Adrenal gland (tissue), 19 donors: ENCODE measurements at places on chromosomes 4 and X. TPM values are rescaled to one million over a fixed set of nuclear protein-coding genes. Genes with fewer than 3 reads are reported as not detected.

The CYLC1 gene
- total RNA-seq = not detected

The VSIG4 gene
- 140 TPM for total RNA-seq

The BTC gene
- 1.5 TPM for total RNA-seq

The NXT2 gene
- 4.1 TPM for total RNA-seq

The NDST4 gene
- not detected for total RNA-seq

The MRFAP1L1 gene
- 59.2 TPM for total RNA-seq

The RTL3 gene
- total RNA-seq = not detected

The HNRNPD gene
- total RNA-seq = 64.3 TPM

The IL13RA2 gene
- 0.47 TPM for total RNA-seq

The ADH4 gene
- total RNA-seq = 0.31 TPM

The LDOC1 gene
- total RNA-seq = 8.3 TPM

The MXRA5 gene
- total RNA-seq = 6.3 TPM

The TDO2 gene
- total RNA-seq = 0.56 TPM

The CDS1 gene
- 5.3 TPM for total RNA-seq

The DGAT2L6 gene
- total RNA-seq = not detected

The SNCA gene
- 2.7 TPM for total RNA-seq

The ANXA10 gene
- not detected for total RNA-seq

The ZBED1 gene
- total RNA-seq = 66.7 TPM

The HAND2 gene
- 0.43 TPM for total RNA-seq

The CAMK2D gene
- 52.5 TPM for total RNA-seq

The SHROOM3 gene
- total RNA-seq = 8.9 TPM

The ODAM gene
- total RNA-seq = 1.9 TPM

The SH2D1A gene
- total RNA-seq = 0.40 TPM

The CORIN gene
- 0.84 TPM for total RNA-seq

The SLC9B1 gene
- total RNA-seq = 1.5 TPM

The ODAPH gene
- total RNA-seq = not detected

The LANCL3 gene
- total RNA-seq = 0.25 TPM

The CXCL6 gene
- not detected for total RNA-seq

The GPM6B gene
- total RNA-seq = 4.0 TPM

The GRIA3 gene
- 51.9 TPM for total RNA-seq

The MAD2L1 gene
- total RNA-seq = 1.5 TPM

The PDK3 gene
- 9.4 TPM for total RNA-seq

The CEP44 gene
- 19.2 TPM for total RNA-seq

The ESX1 gene
- total RNA-seq = not detected

The MAEA gene
- total RNA-seq = 50.2 TPM

The SMIM31 gene
- not detected for total RNA-seq

The ETDA gene
- total RNA-seq = not detected

The POU4F2 gene
- total RNA-seq = not detected

The CXXC4 gene
- total RNA-seq = 0.17 TPM

The KDR gene
- 35.6 TPM for total RNA-seq

The DCLK2 gene
- 6.1 TPM for total RNA-seq

The GUCY1B1 gene
- 0.87 TPM for total RNA-seq

The MAGEA4 gene
- not detected for total RNA-seq

The S100G gene
- not detected for total RNA-seq

The NPY2R gene
- 0.14 TPM for total RNA-seq

The USP9X gene
- 80.2 TPM for total RNA-seq

The CHRNA9 gene
- not detected for total RNA-seq

The BMPR1B gene
- total RNA-seq = 7.0 TPM

The MAGEA8 gene
- not detected for total RNA-seq

The PNCK gene
- 0.48 TPM for total RNA-seq

The TIGD4 gene
- 0.29 TPM for total RNA-seq
